ENCODE measurements at places on chromosomes 7 and 10.

DNA sequence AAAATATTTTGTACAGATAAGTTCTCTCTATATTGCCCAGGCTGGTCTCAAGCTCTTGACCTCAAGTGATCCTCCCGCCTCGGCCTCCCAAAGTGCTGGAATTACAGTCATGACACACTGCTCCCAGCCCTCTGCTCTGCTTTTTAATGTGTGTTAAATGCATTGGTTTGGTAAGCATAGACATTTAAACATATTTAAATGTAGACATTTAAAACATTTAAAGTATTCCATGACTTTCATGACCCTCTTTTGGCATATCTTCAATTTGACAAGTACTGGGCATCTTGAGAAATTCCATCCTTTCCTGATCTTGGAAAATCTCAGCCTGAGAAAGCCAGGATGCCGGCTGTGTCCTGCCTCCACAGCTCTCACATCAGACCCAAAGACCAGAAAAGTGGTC lies 5.2 kb upstream of the SAR1A start:
- no peak for DNase-seq

DNA sequence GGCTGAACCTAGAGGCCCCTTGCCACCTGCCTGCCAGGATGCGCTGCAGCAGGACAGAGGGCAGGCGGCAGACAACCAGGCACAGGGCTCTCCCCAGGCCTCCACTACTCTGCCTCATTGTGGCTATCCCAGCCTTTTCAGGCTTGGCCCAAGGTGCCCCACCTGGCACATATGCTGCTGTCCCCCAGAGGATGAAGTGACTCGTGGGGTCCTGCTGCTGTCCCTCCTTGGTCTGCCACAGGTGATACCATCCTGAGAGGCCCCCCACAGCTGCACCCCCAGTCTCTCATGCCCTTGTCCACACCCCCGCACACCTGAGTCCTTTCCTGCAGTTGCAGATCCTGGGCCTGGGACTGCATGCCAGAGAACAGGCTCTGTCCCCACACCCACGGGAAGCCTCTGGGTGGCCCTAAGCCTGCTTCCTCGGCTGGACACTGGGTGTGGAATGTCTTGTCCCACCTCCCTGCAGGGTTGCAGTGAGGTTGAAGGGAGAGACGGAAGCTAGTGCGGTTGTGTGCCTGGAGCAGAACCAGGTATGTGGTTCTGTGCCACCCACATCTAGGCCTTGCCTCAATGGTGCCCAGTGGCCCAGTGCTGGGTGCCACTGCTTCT lies 55.3 kb downstream of the RASGEF1A start:
- DNase-seq: no peak

- no peak for DNase-seq
Observed at GRCh38 chr7:128116740-128117139, 85.5 kb upstream of the LRRC4 start.

DNA sequence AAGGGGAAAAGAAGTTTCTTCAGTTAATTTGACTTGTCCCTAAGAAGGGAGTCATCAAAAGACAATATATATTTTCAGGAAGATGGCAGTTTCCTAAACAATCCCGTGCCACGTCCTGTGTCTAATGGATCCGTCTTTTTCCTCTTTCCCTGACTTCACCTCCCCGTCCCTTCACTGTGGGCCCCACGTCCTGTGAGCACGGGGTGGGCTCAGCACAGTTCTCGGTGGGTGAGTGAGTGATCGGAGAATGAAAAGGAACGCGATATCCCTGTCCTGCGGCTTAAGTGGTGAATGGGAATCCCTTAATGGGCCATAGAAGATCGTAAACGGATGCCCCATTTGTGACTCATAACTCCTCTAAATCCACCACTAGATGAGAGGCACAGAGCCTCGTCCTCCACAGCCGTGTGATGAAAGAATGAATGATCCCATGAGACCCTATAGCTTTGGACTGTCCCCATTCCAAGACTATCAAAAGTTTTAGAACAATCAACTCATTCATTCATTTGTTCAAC lies 63.5 kb upstream of the PITRM1 start:
- no peak for DNase-seq

- DNase-seq: peak; percentile 93
Observed at GRCh38 chr10:114526504-114527238, 122.4 kb upstream of the AFAP1L2 start.

DNA sequence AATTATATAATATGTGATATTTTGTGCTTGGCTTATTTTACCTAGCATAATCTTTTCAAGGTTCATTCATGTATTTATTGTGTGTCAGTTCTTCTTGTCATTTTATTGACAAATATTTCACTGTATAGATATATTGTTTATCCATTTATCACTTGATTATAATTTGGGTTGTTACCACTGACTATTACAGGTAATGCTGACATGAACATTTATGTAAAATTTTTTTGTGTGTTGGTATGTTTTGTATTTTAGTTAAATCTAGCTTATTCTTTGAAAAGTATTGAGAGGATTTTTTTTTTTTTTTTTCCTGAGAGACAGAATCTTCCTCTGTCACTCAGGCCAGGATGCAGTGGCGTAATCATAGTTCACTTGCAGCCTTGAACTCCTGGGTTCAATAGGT lies 107.7 kb downstream of the MAPK8 start:
- no peak for DNase-seq

DNA sequence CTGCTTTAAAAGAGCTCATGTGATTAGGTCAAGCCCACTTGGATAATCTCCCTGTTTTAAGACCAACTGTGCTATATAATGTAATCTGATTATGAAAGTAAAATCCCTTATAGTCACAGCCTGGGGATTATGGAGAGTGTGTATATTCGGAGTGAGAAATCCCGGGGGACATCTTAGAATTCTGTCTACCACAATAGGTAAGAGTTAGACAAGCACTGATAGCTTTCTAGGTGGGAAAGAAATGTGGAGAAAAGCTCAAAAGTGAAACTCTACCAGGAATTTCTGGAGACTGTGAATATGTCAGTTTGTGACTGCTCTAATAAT lies 2.9 kb upstream of the VCL start:
- no peak for DNase-seq

DNA sequence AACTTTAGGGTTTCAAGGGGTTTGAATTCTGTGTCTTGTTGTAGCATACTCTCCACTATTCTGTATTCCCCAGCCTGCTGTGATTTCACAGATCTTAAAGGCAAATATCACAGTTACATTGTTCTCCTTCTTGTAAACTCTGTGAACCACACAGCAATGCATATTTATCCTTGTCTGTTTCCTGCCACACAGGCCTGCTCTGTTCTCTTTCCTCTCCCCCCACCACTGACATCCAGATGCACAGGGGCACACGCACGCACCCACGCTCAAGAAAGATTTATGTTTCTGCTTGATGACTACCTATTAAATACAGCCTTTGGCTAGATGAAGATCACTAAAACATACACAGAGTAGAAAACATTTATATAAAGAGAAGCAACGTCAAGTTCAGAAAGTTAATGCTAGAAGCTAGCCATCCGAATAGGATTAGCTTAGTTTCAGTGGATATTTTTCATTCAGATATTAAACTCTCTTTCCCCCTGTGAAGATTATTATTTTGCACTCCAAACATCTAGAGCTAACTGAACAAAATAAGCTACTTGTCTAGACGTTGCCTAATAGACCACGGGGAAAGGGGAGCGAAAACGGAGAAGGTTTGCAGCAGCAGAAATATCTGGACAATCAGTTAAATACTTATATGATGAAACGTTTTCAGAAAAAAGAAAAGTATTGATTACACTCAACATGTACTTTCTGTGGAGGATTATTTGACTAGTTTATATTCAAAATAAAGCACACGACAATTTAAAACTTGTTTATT lies 193.1 kb upstream of the SEMA3C start:
- DNase-seq: no peak

DNA sequence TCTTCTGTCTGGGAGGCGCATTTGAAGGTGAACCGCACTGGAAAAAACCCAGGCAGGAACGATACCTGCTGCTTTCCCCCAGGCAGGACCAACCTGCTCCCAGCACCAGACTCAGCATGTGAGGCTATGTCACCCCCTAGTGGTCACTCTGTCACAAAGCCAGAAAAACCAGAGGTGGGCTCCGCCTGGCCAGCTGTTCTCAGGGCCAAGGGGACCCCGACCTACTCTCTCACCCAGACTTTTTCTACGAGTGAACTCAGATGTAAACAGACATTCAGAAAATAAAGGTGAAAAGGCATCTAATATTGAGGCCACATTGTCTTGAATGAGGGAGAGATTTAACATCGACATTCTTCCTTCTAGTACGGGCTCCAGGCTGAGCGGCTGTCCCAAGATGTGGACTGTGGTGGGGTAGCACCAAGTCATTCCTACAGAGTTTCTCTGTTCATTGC lies 117.3 kb downstream of the PRKAG2 start:
- peak; percentile 67 for DNase-seq

- no peak for DNase-seq
Observed at GRCh38 chr7:80287400-80288174, 153.0 kb downstream of the GNAI1 start.

- no peak for DNase-seq
Observed at GRCh38 chr10:101631821-101632475, 43.8 kb downstream of the DPCD start.

- no peak for DNase-seq
Observed at GRCh38 chr10:128869101-128869749, 597.8 kb upstream of the MGMT start.

GRCh38 chr10:70222340-70222794 lies 10.9 kb downstream of the PPA1 start:
- no peak for DNase-seq

GRCh38 chr10:130407052-130407451 lies 270.9 kb downstream of the GLRX3 start:
- no peak for DNase-seq

- no peak for DNase-seq
Observed at GRCh38 chr10:99347672-99348071, 18.5 kb downstream of the CNNM1 start.

GRCh38 chr7:43888993-43889945 lies 17.1 kb downstream of the URGCP start:
- no peak for DNase-seq

GRCh38 chr10:23755556-23755955 lies 316.7 kb downstream of the OTUD1 start:
- no peak for DNase-seq

- no peak for DNase-seq
Observed at GRCh38 chr7:17325364-17325763, 26.9 kb downstream of the AHR start.

DNA sequence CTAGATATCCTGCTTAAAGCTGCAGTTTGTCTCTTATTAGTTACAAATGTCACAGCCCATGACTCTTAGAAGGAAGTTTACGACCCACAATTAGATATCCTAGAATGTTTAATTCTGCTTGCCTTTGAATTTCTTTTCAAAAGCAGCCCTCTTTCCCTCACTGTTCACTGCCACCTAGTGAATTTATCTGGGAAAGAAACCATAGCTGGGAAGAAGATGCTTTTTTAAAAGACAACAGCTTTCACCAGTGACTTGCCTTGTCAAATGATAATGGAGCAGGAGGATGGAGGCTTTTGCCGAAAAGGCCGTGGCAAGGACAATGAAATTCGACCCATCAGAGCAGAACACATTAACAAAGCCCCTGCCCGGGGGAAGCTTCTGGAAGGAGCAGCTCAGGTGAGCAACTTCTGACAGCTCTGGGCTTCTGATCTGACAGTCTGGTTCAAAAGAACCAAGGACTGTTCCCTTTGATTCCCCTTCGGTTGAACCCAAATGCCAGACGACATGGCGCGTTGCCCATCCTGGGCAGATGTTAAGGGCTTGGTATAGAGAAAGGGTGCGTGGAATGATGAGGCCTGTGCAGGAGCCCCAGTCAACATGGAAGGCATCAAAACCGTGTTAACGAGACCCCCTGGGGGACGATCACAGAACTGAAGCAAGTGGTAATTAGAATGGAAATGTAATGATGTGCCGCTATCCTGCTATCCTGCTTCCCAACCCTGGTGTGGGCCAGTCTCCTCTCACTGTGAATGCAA lies 236.8 kb downstream of the FRMD4A start:
- peak; percentile 4 for DNase-seq

DNA sequence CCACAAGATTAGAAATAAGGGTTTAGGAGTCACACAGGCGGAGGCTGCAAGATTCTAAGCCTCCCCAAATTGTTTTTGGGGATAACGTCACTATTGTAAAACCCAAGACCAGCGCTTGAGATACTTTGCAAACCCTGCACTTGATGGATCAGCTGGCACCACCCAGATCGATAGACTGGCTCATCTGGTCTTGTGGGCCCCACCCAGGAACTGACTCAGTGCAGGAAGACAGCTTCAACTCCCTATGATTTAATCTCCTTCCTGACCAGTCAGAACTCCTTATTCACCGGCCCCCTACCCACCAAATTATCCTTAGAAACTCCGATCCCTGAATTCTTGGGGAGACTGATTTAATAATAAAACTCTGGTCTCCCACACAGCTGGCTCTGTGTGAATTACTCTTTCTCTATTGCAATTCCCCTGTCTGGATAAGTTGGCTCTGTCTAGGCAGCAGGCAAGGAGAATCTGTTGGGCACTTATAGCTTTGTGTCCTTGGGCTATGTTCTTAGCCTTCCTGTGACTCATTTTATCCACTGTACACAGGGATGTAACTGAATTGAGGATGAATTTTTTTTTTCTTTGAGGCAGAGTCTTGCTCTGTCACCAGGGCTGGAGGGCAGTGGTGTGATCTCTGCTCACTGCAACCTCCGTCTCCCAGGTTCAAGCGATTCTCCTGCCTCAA lies 64.4 kb upstream of the CARD11 start:
- DNase-seq: no peak

DNA sequence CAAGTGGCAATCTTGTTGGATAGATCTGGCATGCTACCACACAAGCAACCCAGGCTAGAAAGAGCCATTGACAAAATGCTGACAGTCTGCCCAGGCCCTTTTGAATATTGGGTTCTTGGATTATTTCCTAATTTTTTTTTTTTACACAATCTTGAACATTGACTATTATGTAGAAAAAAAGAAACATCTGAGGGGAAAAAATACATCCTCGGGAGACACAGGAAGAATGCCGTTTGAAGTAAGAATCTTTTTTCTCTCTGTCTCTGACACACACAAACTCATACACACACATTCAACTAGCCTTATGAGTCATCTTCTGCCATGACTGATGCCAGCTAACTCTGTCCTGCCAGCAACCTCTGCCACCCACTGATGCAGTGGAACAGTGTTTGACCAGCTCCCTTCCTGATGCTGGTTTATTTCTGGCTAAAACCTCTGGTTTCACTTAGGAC lies 47.2 kb downstream of the SORBS1 start:
- no peak for DNase-seq

GRCh38 chr7:35359423-35359822 lies 105.5 kb upstream of the TBX20 start:
- DNase-seq: no peak

GRCh38 chr7:5827755-5828154 lies 46.3 kb upstream of the RNF216 start:
- peak; percentile 62 for DNase-seq

DNA sequence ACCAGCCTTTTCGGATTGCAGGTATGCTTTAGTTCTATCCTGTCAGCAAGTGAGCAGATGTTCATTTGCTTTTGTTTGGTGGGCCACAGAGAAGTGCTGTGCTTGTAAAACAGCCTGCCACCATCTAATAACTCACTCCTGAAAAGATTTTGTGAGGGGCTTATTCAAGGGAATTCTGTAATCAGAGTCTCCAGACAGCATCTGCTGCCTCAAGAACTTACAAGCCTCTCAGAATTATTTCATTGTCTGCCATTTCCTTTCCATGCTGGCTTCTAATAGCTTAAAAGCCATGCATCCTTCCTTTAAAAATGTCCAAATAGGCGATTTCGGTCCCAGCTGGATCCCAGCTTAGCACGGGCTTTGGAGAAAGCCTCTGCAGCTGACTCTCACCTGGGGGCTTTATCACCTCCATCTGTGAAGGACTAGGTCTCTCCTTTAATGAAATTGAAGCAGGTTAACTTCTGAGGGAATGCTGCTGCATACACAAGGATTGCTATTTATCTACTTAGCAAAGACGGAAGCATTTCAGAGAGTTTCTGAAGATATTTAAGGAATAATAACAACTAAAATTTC lies 48.0 kb downstream of the MALRD1 start:
- DNase-seq: no peak

- DNase-seq: no peak
Observed at GRCh38 chr7:46954181-46954580, 627.7 kb downstream of the TNS3 start.
